ENCODE measurements at places on chromosomes 6 and 20.

DNA sequence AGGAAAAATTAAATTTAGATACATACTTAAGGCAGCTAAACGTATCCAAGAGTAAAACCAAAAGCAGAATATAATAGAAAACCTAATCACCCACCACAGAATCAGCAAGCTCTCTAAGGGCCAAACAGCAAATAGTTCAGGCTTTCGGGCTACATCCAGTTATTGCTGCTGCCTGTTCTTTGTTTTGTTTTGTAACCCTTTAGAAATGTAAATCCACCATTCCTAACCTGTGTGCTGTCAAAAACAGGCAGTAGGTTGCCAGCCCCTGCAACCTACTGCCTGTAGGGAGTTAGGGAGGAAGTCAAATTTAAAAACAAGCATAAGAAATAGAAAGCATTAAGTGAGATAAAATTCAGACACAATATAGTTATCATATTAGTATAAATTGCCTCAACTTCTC lies 225.9 kb downstream of the PTPRT start:
- DNase-seq, result no peak

- DNase-seq, result no peak
These were observed 4.0 kb downstream of the LOC128125822 start for GRCh38 chr6:63576147-63576772.

DNA sequence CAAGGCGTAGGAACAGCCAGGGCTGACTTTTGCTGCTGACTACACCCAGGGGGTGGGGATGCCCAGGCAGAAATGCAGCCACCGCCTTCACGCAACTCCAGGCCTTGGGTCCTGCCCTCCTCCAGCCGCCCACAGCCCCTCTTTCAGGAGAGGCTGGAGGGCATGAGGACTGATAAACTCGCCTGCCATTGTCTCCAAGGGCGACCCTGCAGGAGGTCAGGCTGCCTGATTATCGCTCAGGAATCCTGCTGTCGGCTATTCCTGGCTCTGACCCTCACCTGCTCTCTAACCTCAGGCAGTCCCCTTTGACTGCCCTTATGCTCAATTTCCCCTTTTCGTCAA lies 62.0 kb upstream of the HDDC2 start:
- DNase-seq, result no peak

- DNase-seq, result no peak
These were observed 739 bp downstream of the CTSZ start for GRCh38 chr20:59006167-59006863.

- DNase-seq, result no peak
These were observed 113.4 kb upstream of the MRPS10 start for GRCh38 chr6:42331019-42331418.

DNA sequence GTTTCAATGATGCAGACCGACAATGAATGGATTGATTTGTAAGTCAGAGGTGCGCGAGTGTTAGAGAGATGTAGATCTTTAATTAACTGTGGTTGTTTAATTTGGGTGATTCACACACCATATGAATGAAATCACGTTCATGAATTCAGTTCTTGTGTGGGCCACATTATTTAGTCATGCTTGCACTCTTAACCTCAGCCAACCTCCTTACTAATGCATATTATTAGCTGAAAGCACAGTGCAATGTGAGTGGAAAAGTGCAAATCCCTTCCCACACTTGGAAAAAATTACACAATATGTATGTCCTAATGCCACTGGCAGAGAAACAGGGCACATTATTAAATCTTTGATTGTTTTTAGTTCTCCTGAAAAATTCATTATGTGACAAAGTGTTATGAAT lies 512.5 kb downstream of the BCKDHB start:
- no peak for DNase-seq

DNA sequence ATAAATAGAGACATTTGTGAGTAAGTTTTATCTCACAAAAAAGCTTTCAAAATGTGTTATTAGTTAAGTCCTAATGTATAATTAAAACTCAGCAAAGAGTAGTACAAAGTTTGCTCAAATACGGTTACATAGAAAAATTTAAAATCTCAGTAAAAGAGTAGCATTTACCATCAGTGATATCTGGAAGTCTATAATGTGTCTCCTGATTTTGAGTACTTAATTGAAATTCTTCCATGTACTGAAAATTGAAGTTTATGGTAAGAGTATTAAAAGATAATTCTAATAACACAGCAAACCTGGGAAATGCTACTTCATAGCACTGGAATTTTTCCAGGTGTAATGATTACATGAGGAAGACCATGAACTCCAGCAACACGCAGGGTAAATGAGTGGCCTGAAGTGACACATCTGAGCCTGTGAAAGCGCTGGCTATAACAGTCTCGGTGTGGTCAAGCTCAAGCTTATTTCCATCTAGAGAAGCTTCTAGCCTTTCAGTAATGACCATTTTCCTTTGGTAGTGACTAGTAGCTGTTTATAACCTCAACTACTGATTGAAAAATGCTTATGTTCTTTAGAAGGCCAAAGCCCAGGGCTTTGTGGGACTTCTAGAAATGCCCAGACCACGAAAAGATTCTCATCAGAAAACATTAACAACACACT lies 203.2 kb downstream of the ISM1 start:
- DNase-seq, result no peak

DNA sequence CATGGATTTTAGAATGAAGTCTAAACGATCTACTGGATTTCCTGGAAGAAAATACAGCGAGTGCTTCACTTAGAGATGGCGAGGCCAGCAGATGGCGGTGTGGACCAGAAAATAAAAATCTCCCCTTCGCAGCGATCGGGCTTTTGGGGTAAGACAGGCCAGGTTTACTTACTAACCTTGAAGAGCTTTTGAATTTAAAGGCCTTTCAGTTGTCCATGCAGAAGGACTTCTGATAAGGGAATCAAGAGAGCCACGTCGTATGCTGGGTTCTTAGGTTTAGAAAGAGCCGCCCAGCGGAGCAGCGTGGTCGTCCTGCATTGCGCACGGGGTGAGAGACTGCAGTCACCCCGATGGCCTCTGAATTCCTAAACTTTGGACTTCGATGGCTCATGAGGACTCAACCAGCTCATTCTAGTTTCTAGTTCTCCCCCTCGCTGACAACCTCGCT lies 125.2 kb upstream of the RALGAPA2 start:
- DNase-seq, result no peak

GRCh38 chr6:25010902-25011625 lies 75.3 kb upstream of the RIPOR2 start:
- DNase-seq, result no peak

DNA sequence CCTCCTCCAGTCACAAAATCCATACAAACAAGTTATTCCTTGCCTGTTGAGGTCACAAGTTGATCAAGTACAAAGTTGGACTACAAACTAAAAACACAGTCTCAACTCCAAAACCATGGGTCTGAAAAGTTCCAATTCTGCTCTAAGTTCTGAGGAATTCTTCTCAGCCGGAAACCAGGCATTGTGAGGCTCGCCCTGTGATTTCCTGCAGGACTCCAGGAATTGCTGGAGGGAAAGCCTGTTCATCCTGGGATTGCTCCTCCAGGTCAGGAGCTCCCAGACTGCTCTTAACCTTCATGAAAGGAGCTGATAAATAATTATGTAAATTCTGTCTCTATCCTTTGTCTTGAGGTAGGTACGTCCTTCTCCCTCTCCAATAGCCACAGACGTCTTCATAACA lies 8.5 kb downstream of the TRAM2 start:
- DNase-seq, result no peak

GRCh38 chr6:158772172-158772571 lies 47.0 kb downstream of the EZR start:
- DNase-seq, result no peak

DNA sequence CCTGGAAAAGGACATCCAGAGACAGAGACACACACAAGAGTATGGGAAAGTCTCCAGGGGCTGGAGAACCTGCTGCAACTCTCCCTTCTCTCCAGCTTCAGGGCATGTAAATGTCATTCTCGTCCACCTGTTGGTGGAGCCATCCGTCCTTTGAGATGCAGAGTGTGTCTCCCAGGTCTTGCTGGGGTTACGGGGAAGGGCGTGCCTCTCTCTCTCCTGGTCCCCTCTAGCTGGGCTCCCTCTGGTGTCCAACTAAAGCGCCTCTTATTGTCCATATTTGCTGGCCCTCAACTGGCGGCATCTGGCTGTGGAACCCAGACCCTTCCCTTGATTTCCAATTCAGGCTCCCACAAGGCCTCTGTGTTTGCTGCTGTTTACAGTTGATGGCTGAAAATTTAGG lies 244.1 kb downstream of the BMP7 start:
- no peak for DNase-seq

GRCh38 chr20:63326314-63327230 lies 33.6 kb downstream of the COL20A1 start:
- DNase-seq, result no peak

DNA sequence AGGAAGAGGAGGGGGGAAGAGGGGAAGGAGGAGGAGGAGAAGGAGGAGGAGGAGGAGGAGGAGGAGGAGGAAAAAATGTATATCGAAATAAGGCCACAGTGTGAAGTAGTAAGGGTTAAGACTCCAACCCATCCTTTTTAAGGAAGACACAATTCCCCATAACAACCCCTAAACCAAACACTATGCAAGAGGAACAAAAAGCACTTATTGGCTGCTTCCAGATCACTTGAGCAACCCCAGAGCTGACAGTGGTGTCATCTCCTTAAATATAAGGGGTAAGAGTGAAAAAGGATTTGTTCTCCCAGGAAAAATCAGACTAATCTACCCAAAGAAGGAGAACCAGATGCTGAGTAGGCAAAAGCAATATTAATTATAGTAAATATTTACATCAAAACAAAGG lies 169.1 kb upstream of the SASH1 start:
- no peak for DNase-seq

DNA sequence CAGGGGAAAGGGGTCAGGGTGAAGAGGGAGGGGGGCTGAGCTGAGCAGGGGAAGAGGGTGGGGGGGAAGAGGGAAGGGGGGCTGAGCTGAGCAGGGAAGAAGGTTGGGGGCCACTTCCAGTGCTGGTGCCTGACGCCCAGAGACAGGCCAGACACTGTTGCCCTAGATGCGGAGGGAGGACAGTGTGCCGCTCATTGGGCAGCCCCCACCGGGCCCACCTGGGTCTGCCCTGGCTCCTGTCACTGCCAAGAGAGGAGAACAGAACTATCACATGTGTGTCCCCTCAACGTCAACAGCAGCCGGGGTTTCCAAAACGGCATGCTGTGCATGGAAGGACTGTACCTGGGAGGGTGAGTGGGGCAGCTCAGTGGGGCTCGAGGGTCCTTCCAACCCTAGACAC lies 342.1 kb downstream of the CDH4 start:
- no peak for DNase-seq

DNA sequence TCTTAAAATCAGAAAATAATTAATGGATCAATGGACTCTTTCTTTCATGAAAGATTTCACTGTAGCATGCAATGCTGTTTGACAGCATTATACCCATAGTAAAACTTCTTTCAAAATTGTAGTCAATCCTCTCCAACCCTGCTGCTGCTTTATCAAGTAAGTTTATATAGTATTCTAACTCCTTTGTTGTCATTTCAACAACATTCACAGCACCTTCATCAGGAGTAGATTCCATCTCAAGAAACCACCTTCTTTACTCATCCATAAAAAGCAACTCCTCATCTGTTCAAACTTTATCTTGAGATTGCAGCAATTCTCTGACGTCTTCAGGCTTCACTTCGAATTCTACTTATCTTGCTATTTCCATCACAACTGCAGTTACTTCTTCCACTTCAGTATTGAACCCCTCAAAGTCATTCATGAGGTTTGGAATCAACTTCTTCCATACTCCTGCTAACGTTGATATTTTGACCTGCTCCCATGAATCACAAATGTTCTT lies 26.4 kb upstream of the BACH2 start:
- DNase-seq, result no peak

DNA sequence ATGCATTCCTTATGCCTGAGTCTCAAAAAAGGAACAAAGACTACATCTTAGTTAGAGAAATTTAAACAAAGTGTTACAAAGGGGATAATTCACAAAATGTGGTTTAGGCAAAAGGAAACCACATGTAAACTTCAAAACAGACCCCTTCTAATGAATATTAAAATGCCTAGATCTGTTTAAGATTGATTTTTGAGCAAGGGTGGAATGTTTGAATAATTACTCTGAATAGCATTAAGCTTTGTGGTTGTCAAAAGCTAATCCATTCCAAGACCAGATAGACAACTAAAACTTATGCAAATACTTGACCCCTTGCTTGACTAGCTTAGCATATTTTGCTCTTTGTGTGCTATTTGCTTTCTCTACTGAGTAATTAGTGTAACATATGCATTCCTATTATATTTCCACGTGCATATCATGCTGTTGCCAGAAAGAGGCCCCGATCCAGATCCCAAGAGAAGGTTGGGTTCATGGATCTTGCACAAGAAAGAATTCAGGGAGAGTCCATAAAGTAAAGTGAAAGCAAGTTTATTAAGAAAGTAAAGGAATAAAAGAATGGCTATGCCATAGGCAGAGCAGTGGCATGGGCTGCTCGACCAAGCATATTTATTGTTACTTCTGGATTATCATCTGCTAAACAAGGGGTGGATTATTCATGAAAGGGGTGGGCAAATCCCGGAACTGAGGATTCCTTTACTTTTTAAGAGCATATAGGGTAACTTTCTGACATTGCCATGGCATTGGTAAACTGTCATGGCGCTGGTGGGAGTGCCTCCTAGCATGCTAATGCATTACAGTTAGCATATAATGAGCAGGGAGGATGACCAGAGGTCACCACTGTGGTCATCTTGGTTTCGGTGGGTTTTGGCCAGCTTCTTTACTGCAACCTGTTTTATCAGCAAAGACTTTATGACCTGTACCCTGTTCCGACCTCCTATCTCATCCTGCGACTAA lies 1193.4 kb upstream of the EYS start:
- no peak for DNase-seq

DNA sequence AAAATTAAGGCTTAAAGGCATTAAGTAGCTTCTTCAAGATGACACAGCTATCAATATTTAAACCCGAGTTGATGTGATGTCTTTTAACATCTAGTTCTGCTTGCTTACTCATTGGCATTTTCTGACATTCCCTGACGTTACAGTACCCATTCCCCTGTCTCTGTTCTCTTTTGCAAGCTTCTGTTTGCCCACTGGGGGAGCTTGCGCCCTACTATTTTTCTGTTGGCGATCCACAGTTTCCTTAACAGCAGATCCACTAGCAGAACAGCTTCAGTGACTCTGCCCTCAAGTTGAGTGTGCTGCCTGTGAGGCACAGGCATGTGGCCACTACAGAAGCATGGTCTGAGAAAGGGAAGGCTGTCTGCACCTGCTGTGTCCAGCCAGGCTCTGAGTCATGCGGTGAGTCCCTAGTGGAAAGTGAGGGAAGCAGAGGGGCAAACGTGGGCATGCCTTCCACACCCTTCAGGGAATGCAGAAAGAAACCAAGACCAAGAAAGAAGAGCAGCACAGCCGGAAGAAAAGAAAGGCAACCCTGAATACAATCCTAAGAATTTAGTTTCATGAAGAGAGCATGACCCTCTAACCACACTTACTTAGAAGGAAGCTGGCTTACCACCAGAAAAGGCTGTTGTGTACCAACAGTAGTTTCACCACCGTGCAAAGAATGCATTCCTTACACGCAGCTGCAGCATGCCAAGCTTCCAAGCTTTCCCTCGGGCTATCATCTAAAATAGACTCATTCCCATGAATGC lies 97.7 kb upstream of the VGLL2 start:
- no peak for DNase-seq
